ENCODE measurements at places on chromosomes 6 and 20.

DNA sequence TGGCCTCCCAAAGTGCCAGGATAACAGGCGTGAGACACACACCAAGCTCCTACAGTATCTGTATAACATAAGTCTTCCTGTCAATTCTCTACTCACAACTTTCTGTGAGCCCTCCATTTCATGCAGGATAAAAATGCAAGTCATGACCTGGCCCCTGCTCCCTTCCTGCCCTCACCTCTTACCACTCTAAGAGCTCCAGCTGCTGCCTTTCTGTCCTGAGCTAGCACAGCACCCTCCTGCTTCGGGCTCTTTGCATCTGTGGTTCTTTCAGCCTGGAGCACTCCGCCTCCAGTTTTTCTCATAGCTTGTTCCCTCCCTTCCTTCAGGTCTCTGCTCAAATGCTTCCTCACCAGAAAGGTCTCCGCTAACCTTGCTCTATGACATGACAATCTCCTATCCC lies 23.7 kb upstream of the TRPC4AP start:
- DNase-seq: no peak

DNA sequence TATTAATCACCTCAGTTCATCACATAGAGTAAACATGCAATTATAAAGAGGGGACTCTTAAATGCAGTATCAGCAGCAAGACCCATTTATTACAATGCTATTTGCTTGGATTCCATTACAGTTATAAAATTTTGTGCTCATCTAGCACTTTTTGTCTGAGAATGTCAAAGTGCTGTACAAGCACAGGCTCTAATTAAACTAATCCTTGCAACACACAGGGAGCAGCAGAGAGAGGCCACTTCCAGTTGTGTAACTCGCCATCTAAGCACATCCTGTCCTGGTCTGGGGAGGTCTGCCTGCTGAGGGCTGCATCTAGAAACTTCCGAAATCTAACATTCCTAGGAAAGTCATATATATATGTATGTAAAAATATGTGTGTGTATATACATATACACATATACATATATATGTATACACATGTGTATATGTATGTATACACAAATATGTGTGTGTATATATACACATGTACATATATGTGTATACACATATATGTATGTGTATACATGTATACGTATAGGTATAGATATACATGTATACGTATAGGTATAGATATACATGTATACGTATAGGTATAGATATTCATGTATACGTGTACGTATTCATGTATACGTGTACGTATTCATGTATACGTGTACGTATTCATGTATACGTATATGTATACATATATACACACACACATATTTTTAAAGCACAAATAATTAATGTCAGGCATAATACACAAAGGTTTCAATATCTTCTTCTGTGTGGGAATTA lies 136.4 kb upstream of the JARID2 start:
- no peak for DNase-seq

DNA sequence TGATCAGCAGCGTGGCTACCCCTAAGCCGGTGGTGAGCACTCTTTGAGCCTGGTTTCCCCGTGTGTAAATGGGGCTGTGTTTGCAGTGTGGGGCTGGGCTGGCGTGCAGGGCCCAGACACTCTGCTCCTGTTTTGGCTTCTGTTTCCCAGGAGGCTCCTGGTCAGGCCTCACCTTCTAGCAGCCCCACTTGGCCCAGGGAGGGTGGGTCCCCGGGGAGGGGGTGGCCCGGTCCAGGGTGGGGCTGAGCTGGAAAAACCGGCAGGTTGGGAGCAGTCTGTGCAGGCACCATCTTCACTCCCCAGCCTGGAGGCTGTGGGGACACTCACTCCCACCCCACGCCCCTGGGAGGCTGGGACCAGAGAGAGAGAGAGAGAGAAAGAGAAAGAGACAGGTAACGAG lies 25.3 kb downstream of the CEBPB start:
- no peak for DNase-seq

GRCh38 chr6:137039010-137039409 lies 5.8 kb downstream of the IL20RA start:
- DNase-seq: no peak

DNA sequence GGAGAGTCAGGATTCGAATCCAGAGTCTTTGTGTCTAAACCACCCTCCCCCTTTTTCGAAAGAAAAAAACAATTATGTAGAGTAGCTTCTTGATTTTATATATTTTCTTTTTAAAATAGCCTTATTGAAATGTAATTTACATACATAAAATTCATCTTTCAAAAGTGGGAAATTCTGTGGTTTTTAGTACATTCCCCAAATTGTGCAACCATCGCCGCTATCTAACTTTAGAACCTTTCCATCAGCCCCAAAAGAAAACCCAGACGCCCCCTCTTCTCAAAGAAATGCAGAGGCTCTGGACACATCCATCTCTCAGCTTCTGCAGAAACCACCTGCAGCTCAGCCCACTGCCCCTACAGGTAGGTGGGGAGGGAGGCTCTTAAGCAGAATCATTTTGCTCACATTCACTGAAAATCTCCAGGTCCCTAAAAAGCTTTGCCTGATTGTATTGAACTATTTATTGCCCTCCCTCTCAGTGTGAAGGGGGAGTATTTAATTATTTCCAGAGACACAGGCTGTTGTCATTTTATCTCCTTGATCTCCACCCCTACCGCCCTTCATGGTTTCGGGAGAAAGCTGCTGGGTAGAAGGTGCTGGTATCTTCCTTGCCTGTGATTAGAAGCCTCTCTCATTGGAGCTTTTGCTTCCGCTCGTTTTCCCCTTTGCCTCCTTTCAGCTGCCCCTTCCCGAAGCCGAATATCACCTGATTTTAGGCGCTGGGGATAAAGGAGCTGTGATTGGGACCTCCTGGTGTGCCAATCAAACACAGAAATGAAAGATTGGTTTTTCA lies 68.7 kb upstream of the KCNG1 start:
- DNase-seq: no peak

DNA sequence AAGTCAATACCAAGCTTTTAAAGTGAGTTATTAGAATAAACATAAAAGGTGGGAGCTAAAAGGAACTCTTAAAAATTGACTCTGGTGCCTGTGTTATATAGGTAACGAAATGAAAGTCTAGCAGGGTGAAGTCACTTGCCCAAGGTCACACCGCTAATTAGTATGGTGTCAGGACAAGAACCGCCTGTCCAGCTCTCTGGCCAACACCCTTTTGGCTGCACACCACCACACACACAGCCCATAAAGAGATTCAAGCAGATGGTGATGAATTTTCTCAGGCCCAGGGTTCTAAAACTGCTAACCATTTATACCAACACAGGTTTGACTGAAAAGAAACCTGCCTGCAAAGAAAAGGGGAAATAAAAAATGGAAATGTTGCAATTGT lies 20.2 kb downstream of the GFOD1 start:
- DNase-seq: no peak

DNA sequence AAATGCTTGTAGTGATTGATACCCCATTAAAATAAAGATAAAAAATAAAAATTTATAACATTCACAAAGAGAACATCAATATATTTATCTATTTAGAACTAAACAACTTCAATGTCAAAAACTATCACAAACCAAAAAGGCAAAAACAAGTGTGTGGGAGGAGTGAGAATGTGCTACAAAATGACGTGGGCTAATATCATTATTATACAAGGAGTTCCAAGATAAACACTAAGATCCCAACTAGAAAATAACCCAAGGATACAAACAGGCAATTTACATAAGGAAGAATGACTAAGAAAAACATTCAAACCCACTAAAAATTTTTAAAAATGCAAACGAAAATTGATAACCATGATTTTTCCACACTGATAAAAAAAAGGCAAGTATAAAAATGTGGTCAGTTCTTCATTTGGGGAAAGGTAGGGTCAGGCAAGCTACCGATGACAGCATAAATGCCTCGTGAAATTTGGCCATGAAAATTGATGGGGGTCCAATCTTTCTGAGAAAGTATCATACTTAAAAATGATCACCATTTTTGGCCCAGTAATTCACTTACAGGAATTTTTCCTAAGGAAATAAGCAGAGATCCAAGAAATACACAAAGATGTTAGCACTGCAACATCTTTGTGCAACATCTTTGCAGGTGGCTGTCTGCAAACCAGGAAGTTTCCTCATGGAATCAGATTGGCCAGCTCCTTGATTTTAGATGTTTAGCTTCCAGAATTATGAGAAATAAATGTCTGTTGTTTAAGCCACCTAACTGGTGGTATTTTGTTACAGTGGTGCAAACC lies 140.2 kb downstream of the TMEM200A start:
- no peak for DNase-seq

GRCh38 chr20:40720826-40721225 lies 31.8 kb upstream of the MAFB start:
- DNase-seq: no peak

GRCh38 chr6:43338243-43338642 lies 29.6 kb upstream of the CRIP3 start:
- DNase-seq: no peak

DNA sequence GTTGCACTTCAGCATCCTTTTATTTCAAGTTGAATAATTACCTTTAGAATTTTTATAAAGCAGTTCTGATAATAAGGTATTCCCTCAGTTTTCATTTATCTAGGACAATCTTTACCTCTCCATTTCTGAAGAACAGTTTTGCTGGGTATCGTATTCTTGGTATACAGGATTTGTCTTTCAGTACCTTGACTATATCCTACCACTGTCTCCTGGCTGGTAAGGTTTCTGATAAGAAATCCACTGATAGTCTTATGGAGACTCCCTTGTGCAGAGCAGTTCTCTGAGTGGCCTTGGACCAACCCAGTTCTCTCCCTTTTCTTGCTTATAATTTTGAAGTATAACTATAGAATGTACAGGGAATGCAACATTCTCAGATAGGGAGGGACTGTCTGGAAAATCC lies 51.3 kb upstream of the SAMD3 start:
- no peak for DNase-seq

DNA sequence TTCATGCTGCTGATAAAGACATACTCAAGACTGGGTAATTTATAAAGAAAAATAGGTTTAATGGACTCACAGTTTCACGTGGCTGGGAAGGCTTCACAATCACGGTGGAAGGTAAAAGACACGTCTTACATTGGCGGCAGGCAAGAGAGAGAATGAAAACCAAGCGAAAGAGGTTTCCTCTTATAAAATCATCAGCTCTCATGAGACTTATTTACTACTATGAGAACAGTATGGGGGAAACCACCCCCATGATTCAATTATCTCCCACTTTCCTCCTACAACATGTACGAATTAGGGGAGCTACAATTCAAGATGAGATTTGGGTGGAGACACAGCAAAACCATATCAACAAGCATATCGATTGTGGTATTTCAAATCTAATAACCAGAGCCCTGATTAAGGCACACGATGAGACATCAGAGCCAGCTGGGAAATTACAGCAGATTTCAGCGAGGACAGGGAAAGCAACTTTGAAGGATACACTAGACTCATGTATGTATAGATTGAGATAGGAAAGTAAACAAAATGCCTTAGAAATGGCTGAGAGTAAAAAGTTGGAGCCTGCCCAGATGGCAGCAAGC lies 129.8 kb upstream of the GJE1 start:
- no peak for DNase-seq

- DNase-seq: no peak
Observed at GRCh38 chr6:51396583-51396982, 577.9 kb downstream of the TFAP2B start.

- DNase-seq: no peak
Observed at GRCh38 chr20:49916146-49917002, 1.0 kb upstream of the SPATA2 start.

GRCh38 chr20:62935204-62935967 lies 2.6 kb upstream of the GID8 start:
- no peak for DNase-seq

GRCh38 chr6:4413073-4413472 lies 277.7 kb upstream of the ECI2 start:
- DNase-seq: no peak

DNA sequence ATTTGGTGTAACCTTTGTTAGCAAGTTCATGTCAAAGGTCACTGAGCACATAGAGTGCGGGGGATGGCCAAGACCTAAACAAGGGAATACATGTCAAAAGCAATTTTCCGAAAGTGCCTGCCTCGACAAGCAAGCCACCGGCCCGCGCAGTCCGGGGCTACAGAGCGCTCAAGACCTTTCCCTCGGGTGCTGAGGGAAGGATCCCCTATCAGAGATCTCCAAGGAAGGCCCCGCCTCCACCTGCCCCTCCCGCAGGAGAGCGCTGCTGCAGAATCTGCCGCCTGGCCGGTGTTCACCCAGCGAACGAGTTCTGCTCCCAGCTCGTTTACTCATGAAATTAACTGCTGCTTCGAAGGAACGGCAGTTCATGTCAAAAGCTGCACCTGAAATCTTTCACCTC lies 252.7 kb downstream of the BMP7 start:
- DNase-seq: no peak

GRCh38 chr6:166343150-166343487 lies 774 bp upstream of the SFT2D1 start:
- DNase-seq: no peak

GRCh38 chr6:111846492-111847409 lies 26.5 kb downstream of the FYN start:
- DNase-seq: peak; percentile 52

GRCh38 chr6:17211101-17211500 lies 70.1 kb upstream of the RBM24 start:
- DNase-seq: no peak

GRCh38 chr20:45407783-45408645 lies at the start of gene DBNDD2:
TSS of gene DBNDD2 (plus strand) at chr20:45408289. CDS start at chr20:45408468, 179 bp downstream.
- peak; percentile 14 for DNase-seq

DNA sequence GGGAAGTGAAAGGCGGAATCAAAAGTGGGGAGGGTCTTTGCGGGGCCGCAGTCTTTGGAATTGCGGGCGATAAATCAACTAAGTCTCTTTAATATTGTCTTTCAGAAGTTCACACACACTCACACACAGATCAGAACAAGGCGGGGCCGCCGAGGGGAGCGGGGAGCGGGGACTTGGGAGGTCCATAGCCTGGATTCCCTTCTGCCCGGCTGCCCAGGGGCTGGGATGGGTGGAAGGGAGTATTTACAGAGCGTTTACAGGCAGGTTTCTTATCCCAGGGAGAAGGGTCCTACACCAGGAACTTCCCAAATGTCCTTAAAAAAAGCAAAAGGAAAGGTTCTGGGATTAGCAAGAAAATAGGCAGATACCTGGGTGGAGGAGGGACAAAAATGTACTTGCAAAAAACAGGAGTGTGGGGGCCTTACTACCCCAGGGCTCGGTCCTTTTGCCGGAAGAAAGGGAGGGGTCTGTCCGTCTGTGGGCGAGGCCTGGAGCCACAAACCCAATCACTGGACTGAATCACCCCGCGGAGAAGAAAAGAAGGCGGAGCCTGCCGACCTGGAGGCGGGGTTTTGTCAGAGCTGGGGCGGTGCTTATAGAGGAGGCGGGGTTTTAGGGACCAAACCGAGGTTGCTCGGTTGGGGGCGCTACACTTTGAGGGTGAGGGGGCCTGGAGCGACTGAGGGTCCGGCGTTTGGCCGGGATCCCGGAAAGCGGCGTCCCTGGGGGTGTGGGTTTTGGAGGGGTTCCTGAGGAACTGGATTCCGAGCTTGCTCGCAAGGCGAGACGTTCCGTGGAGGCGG lies 3.2 kb downstream of the PRRT1 start:
- peak; percentile 75 for DNase-seq

GRCh38 chr20:44395461-44396340 lies 40.2 kb downstream of the HNF4A start:
- no peak for DNase-seq

DNA sequence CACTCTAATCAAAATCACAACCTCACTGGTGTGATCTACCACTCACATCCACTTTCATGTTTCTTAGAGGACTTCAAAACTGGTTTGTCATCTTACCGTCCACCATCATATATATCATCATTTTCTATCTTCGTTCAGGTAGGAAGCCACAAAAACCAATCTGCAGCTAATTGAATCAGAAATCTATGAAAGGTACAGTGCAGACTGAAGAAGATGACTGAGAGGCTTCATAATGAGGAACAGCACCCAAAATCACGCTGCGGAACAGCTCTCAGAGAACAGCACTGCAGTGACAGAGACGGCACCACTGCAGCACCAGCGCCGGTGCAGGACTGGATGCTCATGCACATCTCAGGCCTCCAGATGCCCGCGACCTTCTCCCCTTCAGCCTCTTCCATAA lies 13.0 kb downstream of the GMDS start:
- DNase-seq: no peak
